Inflammatory macrophage treated with lipopolysaccharide for 4 hours (primary cell): ENCODE measurements at places on chromosomes 3 and 15.

DNA sequence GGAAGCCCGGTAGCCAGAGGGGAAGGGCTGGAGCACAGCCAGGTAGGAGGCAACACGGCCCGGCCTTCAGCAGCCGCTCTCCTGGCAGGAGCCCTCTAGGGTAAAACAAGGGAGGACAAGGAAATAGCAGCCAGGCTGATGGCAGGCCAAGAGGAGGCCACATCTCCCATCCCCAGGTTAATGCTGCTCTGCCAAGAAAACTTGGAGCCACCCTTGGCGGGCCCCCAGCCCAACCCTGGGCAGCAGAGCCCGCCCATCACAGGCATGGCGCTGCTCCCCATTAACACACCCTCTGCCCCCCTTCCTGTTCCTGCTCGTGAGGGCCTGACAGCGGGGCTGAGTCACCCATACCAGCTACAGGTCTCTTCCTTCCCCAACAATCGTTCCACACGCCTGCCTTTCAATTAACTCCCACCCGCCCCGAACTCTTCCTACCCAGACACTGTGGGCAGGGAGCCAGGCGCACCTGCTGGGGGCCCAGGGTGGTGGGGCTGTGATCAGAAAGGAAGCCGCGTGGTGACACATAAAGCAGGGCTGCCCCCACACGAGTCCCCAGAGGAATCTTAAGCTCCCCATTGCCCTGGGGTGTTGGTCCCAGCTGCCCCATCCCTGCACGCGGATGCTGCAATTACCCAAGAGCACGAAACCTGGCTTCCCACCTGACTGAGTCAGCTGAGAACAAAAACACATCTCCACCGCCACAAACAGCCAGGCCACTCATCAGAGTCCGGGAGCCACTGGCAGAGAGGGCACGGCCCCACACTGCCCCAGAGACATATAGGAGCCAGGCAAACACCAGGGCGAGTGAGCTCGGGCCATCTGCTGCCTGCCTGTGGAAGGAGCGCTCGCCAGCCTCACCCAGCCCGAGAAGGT is at the start of gene C15orf62:
TSS of gene C15orf62 (plus strand) at position 707 of the 873 bp plus-strand sequence. CDS start 516 bp downstream, outside the sequence.
- peak; percentile 47 for DNase-seq

GRCh38 chr3:48405343-48405881 is 24.5 kb downstream of the PLXNB1 start:
- DNase-seq = no peak

DNA sequence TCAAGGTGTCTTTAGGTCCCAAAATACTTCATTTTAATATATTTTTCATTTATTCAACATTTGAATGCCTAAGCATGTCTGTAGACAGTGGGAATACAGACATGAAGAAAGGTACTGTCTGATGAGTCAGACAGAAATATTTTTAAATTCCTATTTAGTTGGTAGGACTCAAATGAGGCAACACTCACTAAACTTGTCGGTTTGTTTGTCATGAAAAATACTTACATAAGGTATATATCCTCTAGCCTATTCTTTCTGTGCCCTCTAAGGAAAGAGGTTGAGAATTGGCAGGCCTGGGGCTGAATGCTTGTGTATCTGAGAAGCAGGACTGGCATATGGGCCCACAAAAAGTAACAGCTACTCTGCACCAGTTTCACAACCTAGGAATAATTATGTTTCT is 423.6 kb upstream of the MDFIC2 start:
- DNase-seq = no peak

DNA sequence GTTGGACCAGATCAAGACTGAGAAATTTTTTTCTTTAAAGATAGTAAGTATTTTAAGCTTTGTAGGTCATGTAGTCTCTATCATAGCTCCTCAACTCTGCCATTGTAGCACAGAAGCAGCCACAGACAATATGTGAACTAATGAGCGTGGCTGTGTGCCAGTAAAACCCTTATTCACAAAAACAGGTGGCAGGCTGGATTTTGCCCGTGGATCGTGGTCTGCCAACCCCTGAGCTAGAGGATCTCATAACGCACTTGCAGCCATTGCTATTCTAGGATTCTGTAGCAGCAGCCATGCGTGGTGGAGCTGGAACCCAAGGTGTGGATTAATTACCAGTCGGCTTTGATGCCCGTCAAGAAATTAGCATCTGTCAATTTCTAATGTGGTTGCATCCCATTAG is 68.7 kb upstream of the PLXNA1 start:
- no peak for DNase-seq

DNA sequence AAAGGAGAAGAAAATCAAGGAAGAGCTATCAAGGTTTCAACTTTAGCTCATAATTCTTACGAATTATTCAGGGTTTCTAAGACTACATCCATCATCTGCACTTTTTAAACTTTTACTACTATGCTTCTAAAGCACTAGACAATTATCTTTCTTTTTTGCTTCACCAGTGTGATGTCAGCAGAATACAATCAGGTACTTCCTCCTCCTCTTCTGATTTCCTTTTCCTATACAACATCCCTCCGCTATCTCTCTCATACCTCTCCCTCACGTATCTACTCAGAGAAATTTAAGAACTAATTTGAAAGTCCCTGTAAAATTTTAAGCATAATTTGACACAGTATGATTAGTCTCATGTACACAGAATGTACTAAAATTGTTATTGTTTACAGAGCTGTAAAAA is 47.3 kb upstream of the USP50 start:
- no peak for DNase-seq

DNA sequence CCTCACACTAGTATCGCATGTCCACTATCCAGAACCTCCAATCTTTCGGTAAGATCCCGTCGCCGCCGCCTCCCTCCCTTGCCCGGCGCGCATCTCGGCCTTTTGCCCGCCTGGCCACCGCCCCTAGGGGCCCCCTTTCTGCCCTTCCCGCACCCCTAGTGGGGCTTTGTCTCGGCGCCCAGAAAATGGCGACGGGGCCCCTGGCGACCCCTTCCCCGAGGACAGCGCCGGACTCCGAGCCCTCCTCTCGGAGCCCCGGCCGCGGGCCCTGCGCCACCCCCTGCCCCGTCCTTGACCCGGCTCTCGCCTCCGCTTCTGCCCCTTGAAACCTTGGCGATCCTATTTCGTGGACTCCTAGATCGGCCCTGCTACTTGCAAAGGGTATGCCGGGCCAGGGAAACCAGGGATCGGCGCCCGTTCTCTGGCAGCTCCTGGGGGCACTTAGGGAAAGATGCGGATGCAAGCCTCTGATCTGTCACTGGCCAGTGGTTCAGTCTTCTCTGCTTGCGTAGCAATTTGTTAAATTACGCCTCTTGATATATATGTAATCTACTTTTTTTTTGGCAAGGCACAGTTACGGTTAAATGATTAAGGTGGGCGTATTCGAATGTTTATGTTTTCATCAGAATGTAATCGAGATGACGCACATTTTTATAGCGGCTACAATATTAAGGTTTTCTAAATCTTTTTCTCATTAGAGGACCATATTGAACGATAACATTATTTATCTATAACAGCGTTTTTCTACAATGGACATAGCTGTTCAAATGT is 603 bp downstream of the EIF1B start:
- DNase-seq = peak; percentile 68

DNA sequence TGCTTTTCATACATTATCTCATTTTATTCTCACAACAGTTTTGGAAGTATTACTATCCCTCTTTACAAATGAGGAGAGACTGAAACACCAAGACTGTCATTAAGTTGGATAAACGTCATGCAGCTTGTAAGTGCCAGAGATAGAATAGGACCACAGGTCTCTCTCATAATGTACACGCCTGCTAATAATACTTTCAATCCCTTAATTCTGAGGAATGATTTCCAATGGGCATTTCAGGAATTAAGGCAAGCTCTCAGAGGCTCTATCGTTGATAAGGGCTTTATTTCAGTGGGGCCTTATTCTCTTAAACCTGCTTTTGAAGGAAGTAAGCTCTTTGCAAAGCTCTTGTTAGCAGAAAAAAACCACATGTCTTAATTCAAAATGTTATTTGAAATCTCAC is 229.1 kb downstream of the NFKBIZ start:
- no peak for DNase-seq

- DNase-seq = peak; percentile 51
These were observed 36.7 kb downstream of the HMCES start for GRCh38 chr3:129315223-129315997.

- DNase-seq = no peak
These were observed 16.8 kb downstream of the LRRN1 start for GRCh38 chr3:3816034-3816433.

DNA sequence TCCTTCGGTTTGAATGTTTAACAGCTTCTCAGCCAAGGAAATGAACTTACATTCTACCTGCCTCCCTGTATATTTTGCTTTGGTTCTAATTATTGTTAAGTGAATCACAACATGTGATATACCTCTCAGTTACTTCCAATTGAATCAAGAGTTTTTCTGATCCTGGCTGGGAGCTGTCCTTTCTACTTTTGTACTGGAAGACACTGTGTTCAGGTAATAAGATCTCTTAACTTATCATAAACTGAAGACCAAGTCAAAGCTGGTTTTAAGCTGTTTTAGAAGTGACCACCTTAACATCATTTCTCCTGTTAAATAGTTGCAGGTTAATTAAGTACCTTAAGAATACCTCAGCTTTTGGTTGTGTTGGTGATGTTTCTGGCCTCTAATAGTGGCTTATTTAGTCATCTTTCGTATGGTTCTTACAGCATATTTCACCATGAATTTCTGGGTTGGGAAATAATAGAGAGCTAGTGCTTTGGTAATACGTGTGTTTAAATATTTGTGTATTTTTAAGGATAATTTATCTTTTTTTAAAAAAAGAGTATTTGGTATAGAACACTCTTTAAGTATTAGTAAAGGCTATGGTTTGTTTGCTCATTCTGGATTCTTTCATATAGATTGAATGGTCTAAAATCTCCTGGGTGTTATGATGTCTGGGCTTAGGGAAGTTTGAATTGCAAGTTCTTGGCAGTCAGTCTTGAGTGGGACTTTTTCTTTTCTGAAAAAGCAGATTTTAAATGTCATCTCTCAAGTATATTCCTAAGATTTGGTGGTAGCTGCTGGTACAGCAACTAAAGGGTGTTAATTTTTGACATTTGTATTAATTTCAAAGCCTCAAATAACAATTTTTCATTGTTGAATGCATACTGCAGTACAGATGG is 1.6 kb downstream of the RAB8B start:
- DNase-seq = peak; percentile 71

DNA sequence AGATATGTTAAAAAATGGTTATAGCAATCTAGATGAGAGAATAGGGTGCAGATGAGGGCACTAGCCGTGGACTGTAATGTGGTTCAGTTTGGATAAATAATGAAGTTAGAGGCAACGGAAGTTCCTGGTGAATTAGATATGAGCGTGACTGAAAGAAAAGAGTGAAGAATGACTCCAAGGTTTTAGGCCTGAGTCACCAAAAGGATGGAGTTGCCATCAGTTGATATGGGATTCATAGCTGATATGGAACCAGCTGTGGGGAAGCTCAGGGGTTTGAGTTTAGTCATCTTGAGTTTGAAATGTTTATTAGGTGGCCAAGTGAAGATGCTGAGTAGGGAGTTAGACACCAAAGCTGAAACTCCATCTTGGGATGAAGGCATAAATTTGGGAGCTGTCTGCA is 66.2 kb downstream of the SSR3 start:
- no peak for DNase-seq

GRCh38 chr3:171038342-171038741 is 11.8 kb upstream of the SLC2A2 start:
- no peak for DNase-seq

DNA sequence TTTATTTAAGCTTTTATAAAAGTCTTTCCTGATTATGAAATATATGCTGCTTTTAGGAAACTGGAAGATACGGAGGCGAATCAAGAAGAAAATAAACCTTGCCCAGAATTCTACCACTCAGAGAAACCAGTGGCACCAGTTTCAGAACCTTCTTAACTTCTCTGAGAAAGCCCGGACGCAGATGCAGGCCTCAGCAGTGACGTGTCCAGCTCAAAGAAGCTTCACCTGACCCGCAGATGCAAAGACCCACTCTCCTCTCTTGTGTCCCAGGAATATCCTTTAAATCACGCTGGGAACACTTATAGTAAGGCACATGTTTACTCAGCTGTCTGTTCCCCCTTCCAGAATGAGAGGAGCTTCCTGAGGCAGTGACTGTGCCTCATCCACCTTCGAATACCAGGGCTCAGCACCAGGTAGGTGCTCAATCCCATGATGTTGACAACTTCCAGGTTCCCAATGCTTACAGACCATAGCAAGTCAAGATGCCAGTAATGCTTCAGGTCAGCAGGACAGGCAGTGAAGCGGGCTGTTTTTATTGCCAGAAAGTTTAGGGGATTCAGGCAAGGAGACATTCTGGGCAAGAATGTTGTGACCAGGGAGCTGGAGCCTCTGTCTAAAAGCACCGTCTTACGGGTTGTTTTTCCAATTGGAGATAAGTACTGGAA is 39.9 kb upstream of the LDHAL6B start:
- no peak for DNase-seq

DNA sequence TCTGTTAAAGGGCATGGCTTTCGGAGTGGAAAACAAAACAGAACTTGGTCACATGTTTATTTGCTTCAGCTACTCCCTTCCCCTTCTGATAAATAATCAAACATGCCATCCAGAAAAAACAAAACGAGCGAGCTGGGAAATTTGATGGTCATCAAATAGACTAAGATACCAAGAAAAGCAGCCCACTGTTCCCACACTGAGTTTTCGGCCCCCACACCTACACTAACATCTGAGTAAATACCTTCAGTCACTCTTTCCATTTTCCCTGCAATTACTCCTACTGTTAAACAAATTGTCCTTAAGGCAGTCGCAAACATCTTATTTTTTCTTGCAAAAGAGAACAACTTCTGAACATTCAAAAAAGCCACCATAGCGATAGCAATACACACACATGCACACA is 454.6 kb downstream of the FOXP1 start:
- DNase-seq = peak; percentile 6

DNA sequence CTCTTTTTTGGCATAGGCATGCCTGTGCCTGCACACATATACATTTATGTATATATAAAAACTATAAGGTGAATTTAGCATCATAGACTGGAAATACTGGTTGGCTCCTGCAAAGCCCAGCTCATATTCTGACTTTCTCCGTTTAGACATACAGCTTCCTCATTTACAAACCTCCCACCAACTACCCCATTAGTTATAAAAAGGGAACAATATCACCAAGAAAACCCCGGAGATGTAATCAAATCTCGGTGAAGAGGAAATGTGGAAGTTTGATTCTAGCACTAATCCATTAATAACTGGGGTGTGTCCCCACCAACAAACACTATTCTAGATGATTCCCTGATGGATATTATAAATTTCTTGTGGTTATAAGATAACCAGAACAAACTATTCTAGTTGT is 517.7 kb upstream of the TBL1XR1 start:
- peak; percentile 87 for DNase-seq

GRCh38 chr3:44068753-44069152 is 172.9 kb upstream of the TOPAZ1 start:
- no peak for DNase-seq

DNA sequence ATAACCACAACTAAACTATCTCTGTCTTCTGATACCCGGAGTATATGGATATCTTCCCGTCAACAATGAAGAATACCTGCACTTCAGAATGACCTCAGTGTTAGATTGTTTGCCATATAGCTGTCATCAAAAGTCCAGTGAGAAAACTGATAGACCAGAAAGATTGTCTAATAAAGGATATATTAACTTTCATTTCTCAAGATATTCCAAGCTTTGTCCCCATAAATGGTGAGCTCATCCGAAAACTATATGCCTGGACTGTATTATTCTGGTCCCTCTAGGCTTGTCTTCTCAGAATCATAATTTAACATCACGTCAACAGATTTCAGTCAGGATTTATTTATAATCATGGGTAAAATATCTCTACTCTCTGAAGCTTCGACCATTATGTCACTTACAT is 100.5 kb downstream of the ATP8B4 start:
- DNase-seq = no peak
